NCI-H1930 (cell line): ENCODE measurements at places on chromosomes 3 and 15.

DNA sequence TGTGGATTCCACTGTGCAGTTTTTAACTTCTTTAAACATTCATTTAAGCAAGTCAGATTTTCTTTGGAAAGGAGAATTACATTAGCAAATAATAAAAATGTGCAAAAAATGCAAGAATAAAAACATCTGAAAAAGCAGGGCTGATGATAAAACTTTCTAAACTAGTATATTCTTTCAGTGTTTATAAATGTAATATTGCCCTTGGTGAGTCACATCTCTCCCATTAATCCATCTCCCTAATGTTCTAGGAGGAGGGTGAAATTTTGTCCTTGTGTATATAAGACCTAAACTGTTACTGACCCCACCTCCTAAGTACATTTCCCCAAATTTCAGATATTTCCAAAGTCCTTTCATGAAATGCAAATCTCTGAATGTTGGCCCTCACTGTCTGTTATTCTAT lies 28.5 kb upstream of the DCUN1D1 start:
- DNase-seq, result no peak

GRCh38 chr3:135760581-135760980 lies 204.9 kb upstream of the PPP2R3A start:
- no peak for DNase-seq

- DNase-seq, result no peak
These were observed 38.4 kb downstream of the GTF2E1 start for GRCh38 chr3:120780977-120781376.

GRCh38 chr3:66133050-66133757 lies 87.6 kb upstream of the SLC25A26 start:
- DNase-seq, result no peak

DNA sequence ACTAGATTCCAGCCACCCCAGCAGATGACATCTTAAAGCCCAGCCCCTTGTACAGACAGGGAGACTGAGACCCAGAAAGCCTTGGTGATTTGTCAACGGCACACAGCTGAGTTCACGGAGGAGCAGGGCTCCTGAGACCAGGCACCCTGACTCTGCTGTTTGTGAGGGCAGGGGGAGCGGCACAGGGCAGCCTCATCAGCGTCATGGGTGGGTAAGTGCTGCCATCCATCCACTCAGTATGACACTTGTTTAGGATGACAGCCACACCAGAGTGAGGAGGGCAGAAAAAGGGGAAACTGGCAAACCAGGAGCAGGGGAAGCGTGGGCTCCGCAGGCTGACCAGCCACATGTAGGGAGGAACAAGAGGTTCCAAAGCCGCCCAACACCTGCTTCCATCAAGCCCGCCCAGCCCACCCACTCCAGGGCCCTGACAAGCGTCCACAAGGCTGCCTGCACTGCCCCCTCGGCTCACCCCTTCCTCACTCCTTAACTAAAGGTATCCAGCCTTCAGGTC lies 19.9 kb downstream of the RBPMS2 start:
- DNase-seq, result no peak

DNA sequence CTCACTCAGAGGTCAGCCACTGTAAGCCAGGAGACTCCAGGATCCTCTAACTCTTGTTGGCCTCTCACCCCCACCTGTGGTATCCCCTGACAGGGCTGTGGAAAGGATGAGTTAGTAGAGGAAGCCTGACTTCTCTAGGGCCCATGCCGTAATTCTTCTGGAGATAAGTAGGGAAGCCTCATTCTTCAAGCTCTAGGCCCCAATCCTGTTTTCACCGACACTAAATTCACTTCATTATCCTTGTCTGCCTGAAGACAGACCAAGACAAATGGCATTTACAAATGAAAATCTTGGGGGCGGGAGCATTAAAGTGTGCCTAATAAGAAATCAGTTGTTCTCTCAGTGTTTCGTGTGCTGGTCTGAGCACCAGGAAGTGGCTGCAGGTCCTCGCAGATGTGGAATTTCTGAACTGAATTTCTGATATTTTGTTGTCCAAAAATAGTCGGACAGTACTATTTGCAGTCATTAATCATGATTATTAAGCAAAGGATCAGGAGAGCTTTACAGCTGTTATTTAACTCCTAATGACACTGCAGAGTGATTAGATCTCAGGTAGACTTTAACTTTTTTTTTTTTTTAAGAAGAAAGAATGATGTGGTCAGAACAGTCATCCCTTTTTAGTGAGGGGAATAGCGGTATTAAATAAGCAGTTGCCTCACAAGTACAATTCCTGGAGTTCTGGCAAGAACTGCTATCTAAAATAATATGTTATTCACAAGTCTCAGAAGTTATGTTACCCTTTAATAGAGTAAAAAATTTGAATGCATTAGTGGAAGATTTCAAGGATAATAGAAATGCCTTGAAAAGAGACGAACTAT lies 58.4 kb downstream of the RBMS3 start:
- DNase-seq, result no peak

DNA sequence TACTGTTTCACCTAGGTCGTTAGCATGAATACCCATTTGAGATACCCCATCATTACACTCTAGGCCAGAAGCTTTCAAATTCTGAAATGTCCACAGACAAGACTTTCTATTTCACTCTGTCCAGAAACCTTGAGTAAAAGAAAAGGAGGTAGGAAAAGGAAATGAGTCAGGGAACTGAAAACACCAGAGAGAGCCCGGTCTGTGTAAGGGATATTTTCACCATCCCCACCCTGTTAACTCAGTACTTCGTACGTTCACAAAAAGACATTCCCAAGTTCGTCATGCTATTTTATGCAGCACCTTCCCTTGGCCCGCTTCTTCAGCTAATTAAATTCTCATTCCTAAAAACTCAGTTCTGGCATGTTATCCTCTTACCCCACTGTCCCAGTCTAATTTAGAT lies 89.4 kb upstream of the SOX2 start:
- DNase-seq, result no peak

DNA sequence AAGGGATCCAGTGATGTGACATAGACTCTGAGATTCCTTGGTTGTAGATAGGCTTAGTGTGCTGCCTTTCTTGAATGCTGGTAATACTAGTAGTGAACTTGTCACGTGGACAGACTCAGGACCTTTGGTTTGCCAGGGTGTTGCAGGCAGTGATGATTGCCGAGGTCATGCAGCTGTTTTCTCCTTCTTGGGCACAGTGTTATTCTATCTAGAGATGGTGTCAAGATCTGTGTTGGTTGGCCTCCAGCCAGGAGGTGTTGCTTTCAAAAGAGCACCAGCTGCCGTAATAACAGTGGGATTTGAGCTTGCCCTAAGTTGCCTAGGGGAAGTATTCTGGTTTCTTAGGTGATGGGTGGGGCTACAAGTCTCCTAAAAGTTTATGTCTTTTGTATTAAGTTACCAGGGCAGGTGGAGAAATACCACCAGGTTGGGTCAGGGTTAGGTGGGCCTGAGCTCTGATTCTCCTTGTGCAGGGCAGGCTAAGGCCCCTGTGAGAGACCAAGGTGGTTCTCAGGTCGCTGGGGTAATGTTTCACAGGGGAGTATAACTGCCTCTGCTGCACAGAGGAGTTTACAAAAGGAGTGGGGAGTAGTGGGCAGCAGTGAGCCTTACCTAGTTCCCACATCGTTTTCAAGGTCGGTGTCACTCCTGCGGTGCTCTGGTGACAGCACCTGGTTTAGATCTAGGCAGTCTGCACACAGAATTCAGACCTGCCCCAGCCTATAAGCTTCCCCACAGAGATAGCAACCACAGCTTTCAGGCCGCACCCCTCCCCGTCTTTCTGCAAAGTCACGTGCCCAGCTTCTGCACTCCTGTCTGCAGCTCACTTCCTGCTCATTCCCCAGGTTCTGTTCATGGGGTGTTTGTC lies 350.3 kb downstream of the DOCK3 start:
- no peak for DNase-seq

- no peak for DNase-seq
These were observed 44.4 kb downstream of the ADAMTSL3 start for GRCh38 chr15:83698294-83698693.

GRCh38 chr3:176623468-176624150 lies 573.7 kb downstream of the TBL1XR1 start:
- DNase-seq, result no peak

- no peak for DNase-seq
These were observed 58.4 kb downstream of the NOX5 start for GRCh38 chr15:69072906-69073305.

- no peak for DNase-seq
These were observed 208.1 kb upstream of the NR2F2 start for GRCh38 chr15:96122077-96123027.

- DNase-seq, result no peak
These were observed 30.9 kb upstream of the SEMA3F start for GRCh38 chr3:50124052-50124799.

DNA sequence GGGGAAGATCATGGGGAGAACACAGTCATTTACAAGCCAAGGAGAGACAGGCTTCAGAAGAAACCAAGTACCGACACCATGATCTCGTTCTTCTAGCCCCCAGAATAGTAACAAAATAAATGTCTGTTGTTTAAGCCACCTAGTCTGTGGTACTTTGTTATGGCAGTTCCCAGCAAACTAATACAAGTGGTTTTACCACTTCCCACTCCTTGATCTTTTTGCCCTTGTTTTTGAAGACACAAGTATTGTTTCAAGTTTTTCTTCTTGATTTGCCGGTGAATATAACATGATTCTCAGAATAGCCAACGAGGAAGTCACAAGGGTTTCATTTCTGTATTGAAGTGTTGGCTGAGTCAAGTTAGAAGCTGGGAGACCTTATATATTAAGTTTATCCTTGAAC lies 220.3 kb downstream of the SOX2 start:
- DNase-seq, result no peak

DNA sequence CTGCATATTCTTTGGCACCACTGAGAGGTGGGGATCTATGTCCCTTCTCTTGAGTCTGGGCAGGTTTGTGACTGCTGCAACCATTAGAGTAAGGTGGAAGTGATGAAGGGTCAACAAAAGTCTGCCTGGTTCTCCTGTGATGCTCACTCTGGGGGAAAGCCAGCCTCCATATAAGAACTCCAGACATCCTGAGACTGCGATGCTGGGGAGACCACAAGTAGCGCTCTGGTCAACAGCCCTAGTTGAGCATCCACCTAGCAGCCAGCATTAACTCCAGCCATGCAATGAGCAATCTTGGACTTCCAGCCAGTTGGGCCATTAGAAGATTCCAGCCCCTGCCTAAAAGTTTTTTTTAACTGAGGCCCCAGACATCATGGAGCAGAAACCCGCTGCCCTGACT lies 62.8 kb downstream of the SCN11A start:
- DNase-seq, result no peak

DNA sequence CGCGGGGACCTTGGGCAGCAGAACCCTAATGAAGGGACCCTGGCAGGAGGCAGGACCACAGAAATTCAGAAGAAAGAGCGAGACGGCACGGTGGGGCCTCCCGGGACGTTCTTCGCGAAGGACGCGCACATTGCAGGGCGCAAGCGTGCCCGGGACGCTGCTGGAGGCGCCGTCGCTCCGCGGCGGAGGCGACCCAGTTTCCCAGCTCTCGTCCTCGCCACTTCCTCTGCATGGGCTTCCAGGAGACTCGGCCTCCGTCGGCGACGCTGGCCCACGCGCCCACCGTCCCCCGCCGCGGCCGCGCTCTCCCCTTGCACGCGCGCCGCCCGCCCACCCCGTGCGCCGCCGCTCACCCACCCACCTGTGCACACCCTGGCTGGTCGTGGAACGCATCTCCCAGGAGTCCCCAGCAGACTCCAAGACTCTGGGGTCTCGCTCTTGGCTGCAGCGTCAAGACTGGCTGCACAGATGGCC lies 31.8 kb upstream of the SMAD3 start:
- DNase-seq, result no peak

DNA sequence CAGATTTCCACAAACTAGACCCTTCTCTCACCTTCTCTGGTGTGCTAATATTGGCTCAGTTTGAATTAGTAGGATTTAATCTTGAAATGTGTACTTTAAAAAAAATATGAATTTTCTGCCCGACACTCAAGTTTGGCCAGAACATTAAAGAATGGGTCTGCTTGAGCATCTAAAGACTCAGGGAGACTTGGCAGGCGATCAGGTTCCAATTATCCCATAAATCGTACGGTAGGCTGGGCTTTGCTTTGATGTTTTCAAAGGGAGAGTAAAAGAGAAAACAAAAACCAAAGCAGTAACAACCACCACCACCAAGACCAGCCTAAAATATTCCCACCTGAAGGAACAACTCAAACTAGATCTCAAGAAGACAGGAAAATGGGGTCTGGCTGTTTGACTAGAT lies 230.8 kb downstream of the EBLN2 start:
- DNase-seq, result no peak

DNA sequence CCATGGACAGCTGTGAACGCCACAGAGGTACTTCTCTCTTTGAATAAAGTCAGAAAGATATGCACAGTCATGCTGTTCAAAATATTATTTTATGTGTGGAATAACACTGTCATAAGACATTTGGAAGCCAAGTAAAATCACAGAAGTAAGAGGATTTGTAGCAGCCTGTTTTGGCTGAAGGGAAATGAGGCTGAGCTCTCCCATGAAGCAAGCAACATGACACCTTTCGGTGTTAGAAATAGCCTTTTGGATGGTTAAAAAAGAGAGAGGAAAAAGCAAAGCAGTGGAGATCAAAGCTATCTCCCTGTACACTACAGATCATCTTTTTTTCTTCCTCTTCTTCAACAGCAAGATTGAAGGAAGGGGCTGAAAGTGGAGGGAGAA lies 755.3 kb downstream of the ROBO1 start:
- DNase-seq, result no peak

- DNase-seq, result no peak
These were observed 295.8 kb upstream of the THBS1 start for GRCh38 chr15:39285071-39285470.

DNA sequence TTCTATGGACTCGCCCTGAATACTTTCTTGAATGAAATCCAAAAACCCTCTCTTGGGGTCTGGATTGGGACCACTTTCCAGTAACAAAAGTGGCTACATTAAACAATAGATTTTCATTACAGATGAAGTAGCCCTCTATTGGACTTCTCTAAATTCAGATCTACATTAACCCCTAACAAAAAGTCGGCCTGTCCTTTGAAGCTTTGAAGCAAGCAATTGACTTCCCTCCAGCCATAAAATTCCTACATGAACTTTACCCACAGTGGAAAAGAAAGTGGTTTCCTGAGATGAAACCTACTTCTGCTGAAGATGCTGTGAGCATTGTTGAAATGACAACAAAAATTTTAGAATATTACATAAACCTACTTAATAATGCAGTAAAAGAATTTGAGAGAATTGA lies 967.1 kb upstream of the ROBO1 start:
- DNase-seq, result no peak

- DNase-seq, result no peak
These were observed 74.7 kb downstream of the CMSS1 start for GRCh38 chr3:99892332-99892731.

DNA sequence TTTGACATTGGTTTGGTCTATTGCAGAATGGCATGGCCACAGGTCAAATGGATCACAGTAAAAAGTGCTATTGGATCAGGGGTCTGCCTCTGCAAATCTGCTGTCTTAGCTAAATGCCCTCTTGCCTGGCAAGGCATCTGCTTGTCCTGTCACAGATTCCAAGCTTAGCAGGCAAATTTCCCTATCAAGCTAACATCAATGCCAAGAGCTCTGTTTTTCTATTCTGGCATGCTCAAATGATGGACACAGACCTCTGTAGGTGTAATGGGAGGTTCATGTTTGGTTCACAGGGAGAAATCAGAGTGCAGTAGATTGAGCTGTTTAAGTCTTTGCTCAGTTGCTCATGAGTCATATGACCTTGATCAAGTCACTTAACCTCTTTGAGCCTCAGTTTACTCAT lies 54.8 kb upstream of the CPB1 start:
- no peak for DNase-seq
